GM10248 (cell line): ENCODE measurements at places on chromosomes 1 and 21.

GRCh38 chr21:46376856-46377453 is 53.0 kb downstream of the PCNT start:
- DNase-seq: no peak

DNA sequence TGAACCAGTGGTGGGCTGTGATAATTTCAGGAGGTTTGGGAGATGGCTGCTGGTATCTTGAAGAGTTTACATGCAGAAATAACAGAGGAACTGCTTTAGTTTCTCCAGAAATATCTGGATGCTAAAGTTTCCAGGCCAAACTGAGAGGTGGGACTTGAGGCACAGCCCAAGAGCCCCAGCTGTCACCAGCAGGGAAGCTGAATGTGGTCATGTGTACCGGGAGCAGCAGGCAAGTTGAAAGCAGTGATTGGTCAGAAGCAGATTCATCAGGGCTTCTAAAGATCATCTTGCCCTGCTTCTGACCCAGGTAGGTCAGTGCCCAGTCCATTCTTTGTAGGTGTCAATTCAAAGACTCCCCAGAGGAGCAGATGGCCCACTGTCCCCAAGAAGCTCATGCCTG is 7.9 kb upstream of the RPTN start:
- no peak for DNase-seq

- no peak for DNase-seq
Observed at GRCh38 chr1:49102752-49103151, 326.1 kb upstream of the BEND5 start.

- DNase-seq: no peak
Observed at GRCh38 chr1:36482724-36483388, at the start of gene CSF3R. CSF3R (minus strand) TSS chr1:36482913; CDS start chr1:36479496, 3,417 bp downstream.

DNA sequence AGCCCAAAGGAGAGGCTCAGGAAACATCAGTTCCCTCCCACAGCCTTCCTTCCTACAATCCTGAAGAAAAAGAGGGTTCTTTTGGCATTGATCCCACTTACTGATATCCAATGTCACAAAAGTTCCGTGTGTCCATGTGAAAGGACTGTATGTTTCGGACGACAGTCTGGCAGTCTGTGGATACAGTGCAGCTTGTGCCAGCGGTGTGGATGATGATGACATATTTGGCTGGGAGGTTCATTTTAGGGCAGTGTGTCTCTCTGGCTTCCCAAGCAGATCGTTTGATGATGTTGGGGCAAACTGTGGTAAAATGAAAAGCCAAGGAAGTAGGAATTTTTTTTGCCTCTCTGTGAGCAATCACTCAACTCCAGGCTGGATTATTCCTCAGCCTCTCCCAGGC is 10.4 kb downstream of the PGLYRP3 start:
- DNase-seq: no peak

- DNase-seq: no peak
Observed at GRCh38 chr1:198730952-198731351, 92.1 kb downstream of the PTPRC start.

DNA sequence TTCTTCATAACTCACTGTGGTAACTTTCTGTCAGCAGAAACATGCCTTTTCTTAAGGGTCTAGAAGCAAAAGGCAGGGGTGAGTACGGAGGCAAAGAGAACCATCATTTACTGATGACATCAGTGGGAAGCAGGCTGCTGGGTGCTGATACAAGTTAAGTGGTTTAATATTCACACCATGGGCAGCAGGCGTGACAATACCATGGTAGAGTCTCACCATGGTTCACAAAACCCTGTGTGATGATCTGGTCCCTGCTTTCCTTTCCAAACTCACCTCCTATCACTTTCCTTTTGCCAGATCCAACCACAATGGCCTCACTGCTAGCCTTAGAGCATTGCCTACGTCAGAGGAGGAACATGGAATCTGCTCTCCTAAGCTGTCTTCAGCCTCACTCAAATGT is 8.7 kb downstream of the MAB21L3 start:
- DNase-seq: no peak
